Tibial nerve (tissue), 4 donors: ENCODE measurements at places on chromosomes 5 and 9.

DNA sequence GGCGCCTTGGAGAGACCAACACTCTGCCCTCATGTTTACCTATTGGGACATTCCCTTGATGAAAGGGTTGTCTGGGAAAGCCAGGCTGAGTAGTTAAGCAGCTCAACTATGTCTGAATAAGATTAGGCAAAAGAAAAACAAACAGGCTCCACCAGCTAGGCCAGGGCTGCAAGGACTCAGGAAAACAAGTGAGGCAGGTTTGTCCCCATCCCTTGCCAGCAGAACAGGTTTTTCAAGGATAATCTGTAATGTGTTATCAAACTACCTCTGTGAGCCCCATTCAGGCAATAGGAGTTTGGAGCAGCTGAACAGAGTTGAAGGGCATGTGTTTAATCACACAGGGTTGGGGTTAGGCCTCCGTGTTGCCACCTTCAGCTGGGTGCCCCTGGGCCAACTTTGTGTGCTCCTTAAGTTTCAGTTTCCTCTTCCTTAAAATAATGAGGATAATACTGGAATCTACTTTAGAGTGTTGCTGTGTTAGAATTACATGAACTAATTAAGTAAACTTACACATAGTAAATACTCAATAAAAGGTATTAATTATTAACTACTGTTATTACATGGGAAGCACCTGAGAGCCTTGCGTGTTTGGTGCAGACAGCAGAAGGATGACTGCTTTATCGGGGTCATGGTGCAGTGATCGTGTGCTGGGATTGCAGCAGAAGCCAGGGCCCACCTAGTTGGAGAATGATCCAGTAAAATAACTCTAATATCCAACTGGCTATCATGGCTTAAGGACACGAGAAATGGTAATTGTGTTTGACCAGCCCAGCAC, 72.1 kb upstream of the ATP10B start:
- H3K4me1 ChIP-seq: no peaks in the 10 kb centered on the region
- no peak overlapping the region for H3K27ac ChIP-seq
- no peak overlapping the region for H3K4me3 ChIP-seq
- no peaks in the 10 kb centered on the region for H3K36me3 ChIP-seq
- no peak for DNase-seq

DNA sequence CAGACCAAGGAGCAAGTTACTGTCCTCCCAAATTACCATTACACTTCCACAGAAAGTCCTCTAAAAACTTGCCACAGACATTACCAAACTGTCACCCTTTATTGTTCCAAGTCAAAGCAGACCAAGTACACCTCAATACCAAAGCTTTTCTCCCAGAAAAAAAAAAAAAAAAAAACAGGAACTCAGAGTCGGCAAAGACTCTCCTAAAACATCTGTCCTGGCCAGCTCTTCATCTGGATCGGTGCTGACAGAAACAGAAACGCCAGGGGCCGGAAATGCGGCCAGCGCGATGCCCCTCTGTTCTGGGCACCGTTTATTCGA, 718 bp downstream of the DEPDC1B start:
- no peak for DNase-seq
- H3K36me3 ChIP-seq: no peaks in the 10 kb centered on the region
- peaks cover 15% of the 10 kb centered on the region for H3K4me1 ChIP-seq
- no peak overlapping the region for H3K27ac ChIP-seq
- H3K4me3 ChIP-seq: peak overlapping the region; percentile 49

DNA sequence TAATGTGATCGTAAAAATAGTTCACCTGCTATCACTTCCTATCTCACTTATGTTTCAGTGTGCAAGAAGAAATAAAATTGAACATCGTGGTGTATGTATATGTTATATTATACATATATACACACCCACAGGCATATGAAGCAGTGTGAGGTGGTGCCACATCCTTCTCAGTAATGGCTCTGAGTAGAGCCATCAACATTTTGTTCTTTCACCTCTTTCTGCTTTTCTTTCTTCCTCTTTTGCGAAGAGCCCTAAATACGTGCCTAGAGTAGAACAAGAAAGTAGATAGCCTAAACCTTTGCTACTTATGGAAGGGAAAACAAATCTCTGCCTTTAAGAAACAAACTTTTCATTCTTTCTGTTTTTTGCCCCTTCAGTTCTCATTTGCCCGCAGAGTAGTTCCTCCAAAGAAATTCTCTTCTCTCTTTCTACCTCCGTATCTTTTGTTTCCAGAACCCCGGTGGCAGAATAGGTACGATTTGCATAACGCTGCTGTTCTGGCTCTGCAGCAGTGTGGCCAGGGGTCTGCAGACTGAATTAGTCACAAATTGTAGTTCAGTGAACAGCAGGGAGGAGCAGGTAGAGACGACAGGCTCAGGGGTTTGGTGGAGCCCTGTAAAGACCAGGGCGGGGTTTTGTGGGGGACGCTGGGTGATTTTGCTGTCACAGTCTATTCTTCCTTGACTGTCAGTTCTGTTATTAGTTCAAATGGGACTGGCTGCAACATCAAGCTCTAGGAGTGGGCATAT, 40.5 kb upstream of the PJA2 start:
- H3K4me3 ChIP-seq: no peak overlapping the region
- H3K27me3 ChIP-seq: no peaks in the 10 kb centered on the region
- H3K27ac ChIP-seq: no peak overlapping the region
- no peaks in the 10 kb centered on the region for H3K4me1 ChIP-seq
- H3K36me3 ChIP-seq: no peaks in the 10 kb centered on the region
- DNase-seq: no peak

GRCh38 chr5:172777881-172778814, 7.2 kb upstream of the DUSP1 start:
- no peak overlapping the region for H3K4me3 ChIP-seq
- peak; percentile 59 for DNase-seq
- no peaks in the 10 kb centered on the region for H3K27me3 ChIP-seq

DNA sequence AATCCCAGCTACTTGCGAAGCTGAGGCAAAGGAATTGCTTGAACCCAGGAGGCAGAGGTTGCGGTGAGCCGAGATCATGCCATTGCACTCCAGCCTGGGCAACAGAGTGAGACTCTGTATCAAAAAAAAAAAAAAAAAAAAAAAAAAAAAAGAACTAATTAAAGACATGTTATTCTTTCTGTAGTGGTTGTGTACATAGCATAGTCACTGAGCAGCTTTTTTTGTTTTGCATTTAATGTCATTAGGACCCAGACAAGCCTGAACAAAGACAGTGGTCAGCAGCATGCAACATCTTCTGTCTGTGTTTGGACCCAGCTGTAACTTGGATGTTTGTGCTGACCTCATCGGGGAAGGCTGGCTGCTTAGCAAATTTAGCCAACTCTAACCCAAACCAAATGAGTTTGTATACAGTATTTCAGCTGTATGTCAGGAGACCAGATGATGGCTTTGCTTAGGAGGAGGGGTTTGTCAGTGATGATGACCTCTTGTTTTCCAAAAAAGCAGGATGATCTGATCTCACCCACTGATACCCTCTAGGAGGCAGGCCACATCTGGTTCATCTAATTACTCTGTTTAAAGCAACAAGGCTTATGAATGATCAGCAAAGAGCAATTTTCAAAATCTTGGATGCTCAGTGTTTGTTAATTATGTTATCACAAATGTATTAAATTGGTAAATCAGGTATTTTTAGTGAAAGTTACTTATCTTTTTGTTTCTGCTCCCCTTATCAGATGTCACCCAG, 39.5 kb downstream of the SNCAIP start:
- H3K36me3 ChIP-seq: no peaks in the 10 kb centered on the region
- H3K4me3 ChIP-seq: no peak overlapping the region
- no peaks in the 10 kb centered on the region for H3K27me3 ChIP-seq
- H3K27ac ChIP-seq: no peak overlapping the region
- no peaks in the 10 kb centered on the region for H3K4me1 ChIP-seq
- no peak for DNase-seq

DNA sequence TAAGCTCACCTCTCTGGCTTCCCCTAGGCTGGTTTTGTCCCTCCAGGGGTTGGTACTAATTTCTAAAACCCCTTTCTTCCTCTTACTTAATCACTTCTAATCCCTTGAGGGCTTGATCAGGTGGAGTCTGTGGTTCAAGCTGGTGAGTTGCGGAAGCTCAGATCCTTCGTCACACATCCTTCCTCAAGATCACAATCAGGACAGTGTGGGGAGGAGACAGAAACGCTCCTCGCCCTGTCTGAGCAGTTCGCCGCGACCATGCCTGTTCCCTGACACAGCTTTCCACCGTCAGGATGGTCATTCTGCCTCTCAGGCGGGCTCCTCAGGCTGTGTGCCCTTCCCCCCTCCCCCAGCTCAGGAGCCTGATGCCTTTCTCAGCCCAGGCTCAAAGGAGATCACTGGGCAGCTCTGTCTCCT, 24.3 kb downstream of the CPLX2 start:
- no peaks in the 10 kb centered on the region for H3K4me1 ChIP-seq
- no peaks in the 10 kb centered on the region for H3K36me3 ChIP-seq
- H3K27me3 ChIP-seq: no peaks in the 10 kb centered on the region
- DNase-seq: no peak
- no peak overlapping the region for H3K27ac ChIP-seq

DNA sequence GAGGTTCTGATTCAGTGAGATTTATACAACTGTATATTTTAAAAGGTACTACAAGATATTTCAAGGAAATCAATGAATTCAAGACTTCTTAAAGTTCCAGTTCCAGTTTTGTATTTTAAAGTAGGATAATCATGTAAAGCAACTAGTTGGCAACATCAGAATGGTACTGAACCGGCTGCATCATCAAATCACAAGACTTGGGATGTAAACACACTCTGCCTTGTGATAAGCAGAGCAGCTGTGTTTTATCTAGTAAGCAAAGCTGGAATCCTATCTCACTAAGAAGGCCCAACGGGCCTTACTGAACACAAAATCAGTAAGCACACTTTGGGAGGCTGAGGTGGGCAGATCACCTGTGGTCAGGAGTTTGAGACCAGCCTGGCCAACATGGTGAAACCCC, 327.2 kb upstream of the NREP start:
- DNase-seq: no peak
- H3K36me3 ChIP-seq: no peaks in the 10 kb centered on the region

DNA sequence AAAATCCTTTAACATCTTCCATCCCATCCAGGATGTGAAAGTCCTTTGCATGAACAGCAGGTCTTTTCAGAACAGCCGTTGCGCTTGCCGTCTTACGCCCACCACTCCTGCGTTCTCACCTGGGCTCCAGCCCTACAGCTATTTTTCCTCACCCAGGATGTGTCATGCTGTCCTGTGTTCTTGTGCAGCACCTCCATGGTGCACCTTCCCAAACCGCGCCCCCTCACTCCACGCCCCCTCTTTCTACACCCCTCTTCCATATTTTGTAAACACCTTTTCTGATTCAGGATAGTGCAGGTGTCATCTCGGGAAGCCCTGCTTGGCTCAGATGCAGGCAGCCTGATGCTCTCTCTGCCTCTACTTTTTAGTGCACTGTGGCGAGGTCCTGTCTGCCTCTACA, 18.4 kb downstream of the CAMK4 start:
- H3K27ac ChIP-seq: no peak overlapping the region
- no peaks in the 10 kb centered on the region for H3K36me3 ChIP-seq
- H3K27me3 ChIP-seq: no peaks in the 10 kb centered on the region
- no peak for DNase-seq
- H3K4me3 ChIP-seq: no peak overlapping the region

- DNase-seq: no peak
- H3K27me3 ChIP-seq: no peaks in the 10 kb centered on the region
- no peak overlapping the region for H3K4me3 ChIP-seq
- no peak overlapping the region for H3K27ac ChIP-seq
Measured at GRCh38 chr5:65204966-65205365, 276.8 kb downstream of the ADAMTS6 start.

DNA sequence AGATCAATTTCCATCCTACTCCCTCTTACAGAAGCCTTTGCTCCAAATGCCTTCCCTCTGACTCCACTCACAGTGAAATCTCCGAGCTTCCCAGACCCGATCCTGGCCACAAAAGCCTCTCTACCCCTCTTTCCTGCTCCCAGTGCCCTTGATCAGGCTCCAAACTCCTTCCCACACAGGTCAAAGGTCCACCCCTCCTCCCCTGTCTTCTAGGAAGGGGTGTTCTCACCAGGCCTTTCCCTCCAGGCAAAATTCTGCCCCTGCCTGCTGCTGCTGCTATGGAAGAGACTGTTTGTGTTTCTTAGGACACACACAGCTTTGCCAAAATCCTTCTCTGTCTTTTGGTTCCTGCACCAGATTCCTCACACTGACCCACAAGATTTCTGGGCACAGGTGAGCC, 85.8 kb upstream of the ALDH1A1 start:
- no peaks in the 10 kb centered on the region for H3K36me3 ChIP-seq
- no peaks in the 10 kb centered on the region for H3K27me3 ChIP-seq
- DNase-seq: peak; percentile 39
- H3K27ac ChIP-seq: peak overlapping the region; percentile 76

DNA sequence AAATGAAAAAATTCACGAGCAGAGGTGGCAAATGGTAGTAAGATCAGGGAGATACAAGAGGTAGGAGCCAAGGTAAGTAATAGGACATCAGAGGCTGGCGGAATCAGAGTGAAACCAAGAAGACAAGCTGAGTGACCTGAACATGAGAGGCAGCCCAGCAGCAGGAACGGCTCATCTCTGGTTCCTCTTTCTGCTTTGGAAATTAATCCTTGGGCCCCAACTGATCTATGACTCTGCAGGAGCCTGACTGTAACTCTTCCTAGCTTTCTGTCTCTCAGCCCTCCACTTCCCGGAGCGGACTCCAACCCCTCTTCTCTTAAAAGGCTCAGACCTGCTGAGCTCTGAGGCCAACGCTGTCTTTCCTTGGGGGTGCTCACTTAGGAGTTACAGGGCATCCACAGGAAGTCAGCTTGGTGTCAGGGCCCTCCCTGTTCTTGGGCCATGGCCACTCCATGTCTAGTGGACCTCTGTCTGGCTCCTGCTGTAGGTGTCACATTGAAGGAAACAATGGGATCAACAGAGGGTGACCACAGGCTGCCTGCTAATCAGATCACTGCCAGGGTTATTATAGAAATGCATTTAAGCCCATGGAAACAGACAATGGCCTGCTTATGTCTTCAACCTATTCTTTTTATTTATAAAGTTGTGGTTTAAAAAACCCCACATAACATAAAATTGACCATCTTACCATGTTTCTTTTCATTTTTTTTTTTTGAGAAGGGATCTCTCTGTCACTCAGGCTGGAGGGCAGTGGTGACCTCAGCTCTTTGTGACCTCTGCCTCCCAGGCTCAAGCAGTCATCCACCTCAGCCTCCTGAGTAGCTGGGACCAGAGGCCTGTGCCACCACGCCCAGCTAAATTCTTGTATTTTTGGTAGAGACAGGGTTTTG, 22.5 kb upstream of the SHB start:
- H3K4me3 ChIP-seq: no peak overlapping the region
- H3K27me3 ChIP-seq: no peaks in the 10 kb centered on the region
- H3K4me1 ChIP-seq: no peaks in the 10 kb centered on the region
- H3K36me3 ChIP-seq: no peaks in the 10 kb centered on the region
